ENCODE measurements at places on chromosomes 12 and 14. TPM values are rescaled to one million over a fixed set of nuclear protein-coding genes. Genes with fewer than 3 reads are reported as not detected.

The RD3L gene
- not detected for total RNA-seq

The KLRK1 gene
- total RNA-seq: not detected

The MAP1LC3B2 gene
- 1.3 TPM for total RNA-seq

The RNF212B gene
- not detected for total RNA-seq

The EPYC gene
- total RNA-seq: not detected

The RNASE7 gene
- total RNA-seq: not detected

The PRKAB1 gene
- total RNA-seq: 35.6 TPM

The OTX2 gene
- not detected for total RNA-seq

The PLEKHD1 gene
- 0.02 TPM for total RNA-seq

The BCL2L14 gene
- not detected for total RNA-seq

The AQP6 gene
- 0.02 TPM for total RNA-seq

The ANP32D gene
- total RNA-seq: not detected

The DCN gene
- not detected for total RNA-seq

The AKAP5 gene
- 0.41 TPM for total RNA-seq

The LBHD2 gene
- 0.22 TPM for total RNA-seq

The NANOG gene
- 0.05 TPM for total RNA-seq

The DNAH10 gene
- total RNA-seq: 0.29 TPM

The APOF gene
- total RNA-seq: not detected

The WDHD1 gene
- total RNA-seq: 12.5 TPM

The SLC25A3 gene
- total RNA-seq: 716 TPM

The PTPRB gene
- total RNA-seq: 0.77 TPM

The ALDH1L2 gene
- 4.7 TPM for total RNA-seq

The CBLN3 gene
- 0.84 TPM for total RNA-seq

The TBX3 gene
- total RNA-seq: 54.5 TPM

The ASCL1 gene
- total RNA-seq: not detected

All from A549 treated with dexamethasone at 1 μM for 4 hours (cell line).